ENCODE measurements at places on chromosomes 11 and 22. TPM values are rescaled to one million over a fixed set of nuclear protein-coding genes. Genes with fewer than 3 reads are reported as not detected.

- no peak overlapping the region for H3K4me3 ChIP-seq
- no peak for DNase-seq
- H3K27me3 ChIP-seq: no peaks in the 10 kb centered on the region
- H3K27ac ChIP-seq: no peak overlapping the region
- peaks cover 57% of the 10 kb centered on the region for H3K36me3 ChIP-seq
Observed at GRCh38 chr22:23268139-23268712, 87.9 kb downstream of the BCR start.

SLC22A9 gene
- total RNA-seq: not detected

MAPK8IP2 gene
- total RNA-seq: 0.92 TPM

- peaks cover 26% of the 10 kb centered on the region for H3K4me1 ChIP-seq
- H3K4me3 ChIP-seq: no peak overlapping the region
- H3K27me3 ChIP-seq: no peaks in the 10 kb centered on the region
- DNase-seq: no peak
- H3K27ac ChIP-seq: no peak overlapping the region
Observed at GRCh38 chr11:130433357-130433756, 4.9 kb upstream of the ADAMTS8 start.

- H3K4me3 ChIP-seq: no peak overlapping the region
- H3K27me3 ChIP-seq: no peaks in the 10 kb centered on the region
- DNase-seq: no peak
- no peaks in the 10 kb centered on the region for H3K36me3 ChIP-seq
- no peak overlapping the region for H3K27ac ChIP-seq
Observed at GRCh38 chr11:31114442-31114841, 255.1 kb downstream of the DCDC1 start.
